ENCODE measurements at places on chromosomes 11 and 22. TPM values are rescaled to one million over a fixed set of nuclear protein-coding genes. Genes with fewer than 3 reads are reported as not detected.

The BAIAP2L2 gene
- total RNA-seq = 1.9 TPM

The AGBL2 gene
- total RNA-seq = 3.5 TPM

GRCh38 chr22:44632541-44633396, 69.2 kb upstream of the PRR5 start:
- DNase-seq = no peak

- DNase-seq = no peak
These were observed 6.7 kb downstream of the NFAM1 start for GRCh38 chr22:42425337-42425988.

DNA sequence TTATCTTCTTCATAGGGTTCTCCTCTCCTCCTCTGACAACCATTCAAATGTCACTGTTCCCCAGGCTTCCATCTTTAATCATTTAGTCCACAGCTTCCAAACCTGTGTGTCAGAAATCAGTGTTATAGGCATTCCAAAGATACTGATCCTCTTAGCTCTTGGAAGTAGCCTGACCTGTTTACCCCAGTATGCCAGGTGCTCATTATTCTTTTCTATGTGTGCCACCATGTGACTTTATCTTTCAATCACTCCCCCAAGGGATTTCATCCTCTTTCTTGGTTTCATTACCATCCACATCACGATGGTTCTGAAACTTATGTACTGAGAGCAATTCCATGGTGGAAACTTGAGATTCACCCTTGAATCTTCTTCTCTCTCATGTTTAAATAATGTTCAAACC, 7.6 kb downstream of the POU2AF2 start:
- DNase-seq = no peak

Data from mesothelial cell of epicardium (in vitro differentiated cells).